ENCODE measurements at places on chromosomes 7 and 10.

GRCh38 chr7:155581107-155581830 lies 34.9 kb upstream of the CNPY1 start:
- DNase-seq, result no peak

GRCh38 chr10:112771733-112772132 lies 178.3 kb upstream of the TCF7L2 start:
- DNase-seq, result no peak

DNA sequence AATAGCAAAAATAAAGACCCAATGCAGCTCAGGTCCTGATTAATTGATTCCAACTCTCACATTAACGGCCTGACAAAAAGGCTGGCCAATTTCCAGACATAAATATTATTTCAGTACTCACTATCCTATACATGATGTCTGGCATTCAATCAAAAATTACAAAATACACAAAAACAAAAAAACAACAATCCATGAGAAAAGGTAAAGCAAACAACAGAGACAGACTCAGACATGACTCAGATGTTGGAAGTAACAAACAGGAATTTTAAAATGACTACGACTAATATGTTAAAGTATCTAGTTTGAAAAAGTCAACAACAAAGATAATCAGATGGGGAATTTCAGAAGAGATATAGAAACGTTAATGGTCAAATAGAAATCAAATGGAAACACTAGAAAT lies 152.8 kb downstream of the AMPH start:
- no peak for DNase-seq

- no peak for DNase-seq
These were observed 57.3 kb upstream of the CAMK2B start for GRCh38 chr7:44382459-44383265.

DNA sequence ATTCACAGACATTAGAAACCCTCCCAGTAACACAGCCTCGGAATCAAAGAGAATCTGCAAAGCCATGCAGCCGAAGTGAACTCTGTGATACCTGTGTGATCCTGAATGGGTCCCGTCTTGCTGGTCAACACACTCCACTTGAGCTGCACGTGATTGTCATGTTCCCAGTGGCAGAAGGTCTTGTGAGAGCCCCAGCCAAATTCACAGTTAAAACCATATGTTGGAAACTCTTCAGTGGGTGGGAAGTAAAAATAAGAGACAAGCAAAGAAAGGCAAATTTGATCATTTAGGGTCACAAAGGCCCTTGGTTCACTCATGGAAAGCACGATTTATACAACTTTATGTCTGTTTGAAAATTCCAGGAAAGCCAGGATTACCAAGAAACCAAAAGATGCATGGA lies 142.3 kb downstream of the NRP1 start:
- DNase-seq, result no peak

DNA sequence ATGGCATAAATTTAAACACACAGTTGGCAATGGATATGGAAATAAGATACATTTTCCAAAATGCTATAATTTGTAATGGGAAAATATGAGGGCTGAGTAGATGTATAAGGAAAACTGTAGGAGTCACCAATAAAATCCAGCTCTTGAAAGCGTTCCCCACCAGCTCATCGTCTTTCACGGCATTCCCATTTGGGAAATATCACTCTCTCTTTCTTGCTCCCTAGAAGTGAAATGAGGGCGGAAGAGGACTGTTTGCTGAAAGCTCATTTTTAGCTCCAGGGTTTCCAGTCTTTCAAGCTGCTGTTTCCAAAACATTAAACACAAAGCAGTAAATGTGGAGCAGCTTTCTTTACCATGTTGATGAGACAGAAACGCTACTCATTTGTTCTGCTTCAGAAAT lies 104.6 kb upstream of the SFMBT2 start:
- no peak for DNase-seq

DNA sequence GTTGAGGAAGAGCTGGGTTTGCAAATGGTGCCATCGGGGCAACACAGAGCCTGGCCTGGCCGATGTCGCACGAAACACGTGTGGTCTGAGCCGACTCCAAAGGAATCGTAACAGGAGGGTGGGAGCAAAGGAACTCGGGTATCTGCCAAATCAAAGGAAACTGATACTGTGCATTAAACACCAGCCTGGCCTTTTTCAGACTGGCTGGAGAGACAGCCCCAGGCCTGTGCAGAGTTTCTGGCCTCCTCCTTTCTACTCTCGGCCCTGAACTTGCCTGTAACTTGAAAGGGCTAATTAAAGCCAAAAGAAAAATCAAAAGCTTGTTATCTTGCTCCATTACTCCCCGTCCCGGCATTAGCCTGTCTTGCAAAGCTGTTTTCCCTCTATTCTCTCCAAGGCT lies 71.4 kb downstream of the PLXNA4 start:
- DNase-seq, result no peak

DNA sequence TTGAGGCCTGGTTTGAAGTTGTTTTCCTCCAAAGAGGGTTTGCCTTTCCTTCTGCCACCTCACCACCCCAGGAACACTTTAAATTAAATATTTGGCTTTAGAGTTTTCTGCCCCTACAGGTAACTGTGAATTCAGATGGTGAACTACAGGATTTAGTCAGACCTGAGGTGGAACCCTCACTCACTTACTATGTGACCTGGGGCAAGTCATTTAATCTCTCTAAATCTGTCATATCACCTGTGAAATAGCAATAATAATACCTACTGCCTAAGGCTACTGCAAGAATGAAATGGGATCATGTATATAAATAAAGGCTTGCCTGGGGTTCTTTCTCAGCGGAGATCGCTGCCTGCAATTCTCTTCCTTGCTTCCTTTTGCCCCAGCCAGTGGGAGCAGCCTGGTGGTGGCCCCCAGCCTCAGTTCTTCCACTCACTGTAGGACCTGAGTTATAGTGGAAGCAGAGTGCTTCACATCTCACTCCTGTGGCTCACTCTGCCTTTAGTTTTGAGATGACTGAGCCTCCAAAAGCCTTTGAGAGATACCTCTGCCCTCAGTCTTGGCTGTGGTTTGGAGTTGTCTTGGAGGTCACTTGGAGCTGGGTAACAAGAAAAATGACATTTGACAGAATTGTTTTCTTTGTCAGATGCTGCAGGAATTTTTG lies 6.1 kb upstream of the ANKRD2 start:
- peak; percentile 24 for DNase-seq

DNA sequence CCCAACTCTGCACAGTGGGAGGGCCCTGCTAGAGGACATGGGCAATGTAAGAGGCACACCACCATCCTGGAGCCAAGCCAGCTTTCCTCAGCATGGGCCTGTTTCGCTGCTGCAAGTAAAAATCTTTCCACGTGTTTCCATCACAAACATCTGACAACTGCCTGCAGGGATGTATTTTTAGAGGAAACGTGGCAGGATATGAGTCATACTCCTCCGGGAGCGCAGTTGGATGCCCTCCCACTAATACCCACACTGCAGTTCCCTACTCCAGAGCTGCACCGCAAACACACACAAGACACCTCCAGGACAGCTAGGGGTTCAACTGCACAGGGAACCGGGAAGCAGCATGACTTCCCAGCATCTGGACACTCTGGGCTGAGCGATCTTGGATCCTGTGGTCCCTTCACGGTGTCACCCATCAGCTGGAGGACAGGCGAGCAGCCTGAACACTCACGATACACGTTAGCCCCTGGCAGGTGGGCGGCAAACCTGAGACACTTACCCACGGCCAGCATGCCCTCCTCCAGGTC lies 26.1 kb downstream of the PLAC9 start:
- DNase-seq, result no peak

GRCh38 chr7:97104719-97105238 lies 12.7 kb upstream of the SDHAF3 start:
- peak; percentile 69 for DNase-seq

DNA sequence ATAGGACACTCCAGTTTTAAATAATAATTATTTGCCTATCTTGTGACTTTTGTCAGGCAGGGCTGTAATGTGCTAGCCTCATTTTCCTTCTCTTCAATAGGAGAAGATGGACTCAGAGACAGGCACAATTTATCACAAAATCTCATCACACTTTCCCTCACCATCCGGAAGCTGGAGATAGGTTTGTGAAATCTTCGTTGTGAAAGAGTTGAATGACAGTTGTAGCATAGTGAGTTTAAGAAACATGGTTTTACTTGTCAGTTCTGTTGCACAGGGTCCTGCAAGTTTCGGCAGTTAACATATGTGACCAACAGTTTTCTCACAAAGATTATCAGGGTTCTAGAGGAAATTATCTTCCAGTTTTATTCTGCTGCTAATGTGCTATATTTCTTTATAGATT lies 37.7 kb upstream of the MAP3K8 start:
- DNase-seq, result no peak

DNA sequence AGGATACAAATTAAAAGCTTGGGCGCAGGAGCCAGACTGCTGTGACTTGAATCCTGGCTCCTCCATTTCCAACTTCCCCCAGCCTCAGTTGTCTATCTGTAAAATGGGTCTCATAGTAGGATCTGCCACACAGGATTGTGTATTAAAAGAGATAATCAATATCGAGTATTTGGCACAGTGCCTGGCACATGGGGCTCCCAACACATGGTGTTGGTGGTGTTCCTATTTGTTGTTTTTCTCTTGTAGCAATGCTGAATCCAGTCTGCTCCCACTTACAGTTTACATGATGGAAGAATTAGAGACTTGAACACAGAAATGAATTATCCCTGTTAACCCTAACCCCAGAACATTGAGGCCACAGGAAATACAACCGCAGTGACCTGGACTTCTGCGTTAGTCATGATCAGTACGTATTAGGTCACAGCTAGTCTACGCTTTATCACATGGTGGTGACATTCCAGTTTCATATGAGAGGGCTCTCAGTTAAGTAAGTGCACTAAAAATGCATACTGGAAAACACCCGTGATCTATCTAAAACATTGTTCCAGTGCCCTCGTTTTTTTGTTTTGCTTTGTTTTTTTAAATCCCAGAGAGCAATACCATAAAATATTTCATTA lies 169.5 kb upstream of the KLF14 start:
- DNase-seq, result no peak

DNA sequence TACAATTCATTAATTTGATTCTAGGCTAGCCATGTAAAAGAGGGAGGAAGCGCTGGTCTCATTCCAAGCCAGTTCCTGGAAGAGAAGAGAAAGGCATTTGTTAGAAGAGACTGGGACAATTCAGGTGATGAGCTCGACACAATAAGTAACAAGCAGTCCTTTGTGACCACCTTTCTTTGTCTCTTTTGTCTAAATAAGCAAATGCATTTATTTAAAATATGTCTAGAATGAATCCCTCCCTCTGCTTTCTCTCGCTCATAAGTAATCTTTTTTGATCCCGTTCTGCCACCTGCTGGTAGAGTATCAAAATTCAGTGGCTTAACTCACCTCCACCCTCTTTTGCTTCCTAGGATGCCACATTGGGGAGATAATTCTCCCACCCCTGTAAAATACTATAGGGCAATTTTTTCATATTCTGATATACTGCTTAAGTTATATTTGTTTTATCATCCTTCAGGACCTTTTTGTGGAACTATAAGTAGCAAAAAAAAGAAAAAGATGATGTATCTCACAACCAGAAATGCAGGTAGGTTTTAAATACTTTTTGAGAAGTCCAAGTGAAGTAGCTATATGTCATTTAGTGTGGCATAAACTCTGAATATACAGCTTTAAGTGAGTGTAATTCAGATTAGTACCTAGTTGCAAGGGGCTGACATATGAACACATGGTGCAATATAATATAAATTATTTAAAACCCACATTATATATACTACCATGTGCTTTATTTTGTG lies 91.5 kb downstream of the GSDME start:
- DNase-seq, result peak; percentile 19

GRCh38 chr10:87090779-87091178 lies 3.9 kb downstream of the GLUD1 start:
- no peak for DNase-seq

DNA sequence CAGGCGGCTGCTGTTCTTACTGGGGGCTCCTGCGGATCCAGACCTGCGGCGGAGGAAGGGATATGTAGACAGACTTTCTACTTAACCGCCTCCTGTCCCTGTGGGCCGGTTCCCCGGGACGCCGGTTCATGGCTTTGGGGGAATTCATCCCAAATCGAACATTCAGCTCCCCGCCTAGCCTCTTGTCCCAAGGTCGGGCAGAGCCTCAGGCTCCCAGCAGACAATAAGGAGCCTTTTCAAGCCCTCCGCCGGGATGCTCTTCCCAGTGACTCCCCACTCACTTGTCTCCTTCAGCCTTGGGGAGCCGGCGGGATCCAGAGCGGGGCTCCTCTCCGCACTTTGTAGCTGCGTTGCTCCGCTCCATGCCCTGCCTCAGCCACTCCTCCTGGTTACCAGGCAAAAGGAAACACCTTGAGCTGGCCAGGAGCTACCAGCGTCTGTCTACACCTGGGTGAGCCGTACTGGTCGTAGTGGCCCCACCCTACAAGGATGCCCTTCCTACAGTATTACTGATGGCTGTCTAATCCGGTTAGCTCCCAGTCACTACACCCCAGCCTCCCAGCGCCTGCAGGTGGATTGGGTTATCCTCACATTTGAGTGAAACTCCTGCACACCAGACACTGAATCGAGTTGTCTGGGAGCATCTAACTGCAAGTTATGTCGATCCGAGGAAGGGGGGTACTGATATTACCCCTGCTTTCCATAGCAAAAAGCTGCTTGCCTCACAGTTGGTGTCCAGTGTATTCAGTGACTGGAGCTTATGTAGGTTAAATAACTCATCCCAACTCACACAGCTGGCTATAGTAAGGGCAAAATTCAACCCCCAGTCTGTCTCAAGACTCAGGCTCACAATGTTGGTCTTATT lies at the start of gene C10orf95:
Gene C10orf95 (minus strand): TSS at position 439 of the 865 bp plus-strand sequence. CDS start 450 bp downstream, outside the sequence.
- DNase-seq, result no peak

DNA sequence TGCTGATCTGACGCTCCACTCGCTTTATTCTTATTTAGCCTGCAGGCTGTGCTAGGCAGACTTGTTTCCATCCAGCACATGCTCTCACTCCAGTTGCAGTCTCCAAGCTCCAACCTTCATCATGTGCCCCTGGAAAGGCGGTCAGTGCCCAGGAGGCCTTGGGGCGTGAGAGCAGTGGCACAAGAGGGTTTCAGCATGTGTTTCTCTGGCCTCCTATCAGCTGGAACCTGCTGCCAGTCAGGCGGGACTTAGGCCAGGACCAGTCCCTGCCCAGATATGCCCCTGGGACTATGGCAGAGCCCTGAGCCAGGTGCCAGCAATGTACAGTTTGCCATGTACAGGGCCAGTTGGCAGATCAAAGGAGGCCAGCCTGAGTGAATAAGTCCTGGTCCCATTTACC lies 330.2 kb upstream of the FZD1 start:
- no peak for DNase-seq

- DNase-seq, result no peak
These were observed 7.9 kb downstream of the PANK1 start for GRCh38 chr10:89637113-89637512.
